ENCODE measurements at places on chromosomes 7 and 10.

- no peak for DNase-seq
These were observed 26.2 kb upstream of the PRPF18 start for GRCh38 chr10:13560597-13560996.

- DNase-seq = no peak
These were observed 336.3 kb downstream of the KCNMA1 start for GRCh38 chr10:77301305-77301730.

- no peak for DNase-seq
These were observed 3.7 kb upstream of the ZNF800 start for GRCh38 chr7:127396184-127396583.

DNA sequence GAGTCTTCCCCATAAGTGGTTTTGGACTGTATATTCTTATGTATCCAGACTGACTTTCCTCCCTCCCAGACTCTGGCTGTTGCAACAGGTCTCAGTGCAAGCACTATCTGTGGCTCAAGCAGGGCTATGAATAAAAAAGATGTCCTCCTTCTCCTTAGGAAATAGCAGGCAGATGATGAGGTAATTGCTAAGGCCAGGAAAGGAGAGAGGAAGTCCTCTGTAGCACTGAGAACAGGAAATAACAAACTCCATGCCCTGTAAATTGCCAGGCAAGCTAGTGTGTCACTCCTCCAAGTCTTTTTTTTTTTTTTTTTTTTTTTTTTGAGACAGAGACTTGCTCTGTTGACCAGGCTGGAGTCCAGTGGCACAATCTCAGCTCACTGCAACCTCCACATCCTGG lies 900.1 kb downstream of the TYW1 start:
- no peak for DNase-seq

DNA sequence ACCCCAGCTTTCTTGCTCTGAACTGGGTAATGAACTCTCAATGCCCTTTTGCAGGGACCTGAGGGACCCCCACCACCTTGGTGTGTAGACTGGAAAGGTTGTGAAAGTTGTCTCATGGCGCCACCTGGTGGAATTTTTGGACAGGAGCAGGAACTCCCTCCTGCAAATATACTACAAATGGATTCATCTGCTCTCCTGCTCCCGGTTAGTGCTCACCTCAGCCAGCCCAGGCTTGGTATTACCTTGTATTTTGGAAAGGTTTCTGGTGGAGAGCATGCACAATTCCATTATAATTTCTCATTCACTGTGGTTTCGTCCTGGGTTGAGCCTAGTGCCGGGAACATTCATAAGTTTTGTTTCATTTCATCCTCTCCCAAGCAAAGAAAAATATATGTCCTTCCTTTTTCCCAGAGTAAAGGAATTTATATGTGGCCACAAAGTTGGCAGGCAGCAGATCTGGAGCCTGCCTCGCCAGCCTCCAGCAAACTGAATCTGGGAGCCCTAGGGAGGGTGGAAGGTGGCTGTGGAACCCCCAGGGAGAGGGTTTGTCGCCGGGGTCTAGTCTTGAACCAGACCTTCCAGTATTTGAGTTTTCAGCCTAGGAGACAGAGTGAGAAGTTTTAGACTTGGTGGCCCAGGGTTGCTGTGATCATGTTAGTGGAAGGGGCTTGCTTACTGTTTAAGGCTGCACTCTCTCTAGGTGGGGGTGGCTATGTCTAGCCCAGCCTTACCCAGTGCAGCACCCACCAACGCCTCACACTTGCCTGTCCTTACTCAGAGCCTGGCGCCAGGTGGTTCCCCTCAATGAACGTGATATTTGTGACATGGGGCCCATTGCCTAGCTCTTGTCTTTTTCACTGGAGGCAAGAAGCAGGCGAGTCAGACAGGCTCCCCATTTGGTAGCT lies 9.5 kb downstream of the FAM241B start:
- DNase-seq = peak; percentile 55
